ENCODE measurements at places on chromosomes 6 and 20.

GRCh38 chr6:56864171-56864616, 90.7 kb upstream of the BEND6 start:
- DNase-seq, result no peak

- no peak for DNase-seq
These were observed 25.3 kb upstream of the TTPAL start for GRCh38 chr20:44450281-44450889.

- DNase-seq, result no peak
These were observed 12.0 kb downstream of the TPX2 start for GRCh38 chr20:31751126-31751525.

- DNase-seq, result no peak
These were observed 547.2 kb upstream of the MAN1A1 start for GRCh38 chr6:119896806-119897205.

GRCh38 chr6:161422710-161423680, 149.1 kb upstream of the AGPAT4 start:
- no peak for DNase-seq

DNA sequence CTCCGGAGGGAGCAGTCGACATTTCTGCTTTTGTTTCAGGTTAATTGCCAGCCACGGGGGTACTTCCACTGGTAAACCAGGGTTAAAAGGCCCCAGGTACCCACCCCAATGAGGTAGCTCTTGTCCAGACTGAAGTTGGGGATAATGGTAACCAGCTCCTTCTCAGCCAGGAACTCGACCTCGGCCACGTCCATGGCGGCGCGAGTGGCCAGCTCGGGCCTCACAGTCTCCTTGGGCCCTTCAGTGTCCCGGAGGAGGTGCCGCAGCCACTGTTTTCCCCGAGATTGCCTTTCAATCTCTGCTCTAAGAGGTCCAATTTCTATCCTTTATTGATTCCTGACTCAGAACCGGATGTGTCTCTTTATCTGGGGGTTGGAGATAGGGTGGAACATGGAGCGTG, 13.7 kb downstream of the ARHGAP40 start:
- DNase-seq, result no peak

DNA sequence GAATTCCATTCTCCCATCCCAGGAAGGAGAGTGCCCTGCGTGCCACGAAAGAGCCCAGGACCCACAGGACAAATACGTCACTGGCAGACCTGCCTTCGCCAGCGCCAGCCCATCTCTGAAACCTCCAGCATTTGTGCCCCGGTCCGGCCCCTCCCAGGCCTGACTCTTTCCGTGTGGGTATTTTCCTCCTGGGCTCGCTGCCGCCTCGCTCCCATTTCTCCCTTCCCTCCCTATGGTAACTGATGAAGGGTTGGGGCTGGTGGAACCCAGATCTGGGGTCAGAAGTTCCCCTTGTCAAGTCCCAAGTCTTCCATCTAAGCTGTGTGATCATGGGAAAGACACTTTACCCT, 208.5 kb downstream of the LRFN2 start:
- DNase-seq, result no peak
